ENCODE measurements at places on chromosomes 3 and 15. TPM values are rescaled to one million over a fixed set of nuclear protein-coding genes. Genes with fewer than 3 reads are reported as not detected.

DAPK2 gene
- total RNA-seq: 1.3 TPM

C2CD4A gene
- not detected for total RNA-seq

- no peak for DNase-seq
Measured at GRCh38 chr3:148651549-148651948, 46.2 kb upstream of the AGTR1 start.

DNA sequence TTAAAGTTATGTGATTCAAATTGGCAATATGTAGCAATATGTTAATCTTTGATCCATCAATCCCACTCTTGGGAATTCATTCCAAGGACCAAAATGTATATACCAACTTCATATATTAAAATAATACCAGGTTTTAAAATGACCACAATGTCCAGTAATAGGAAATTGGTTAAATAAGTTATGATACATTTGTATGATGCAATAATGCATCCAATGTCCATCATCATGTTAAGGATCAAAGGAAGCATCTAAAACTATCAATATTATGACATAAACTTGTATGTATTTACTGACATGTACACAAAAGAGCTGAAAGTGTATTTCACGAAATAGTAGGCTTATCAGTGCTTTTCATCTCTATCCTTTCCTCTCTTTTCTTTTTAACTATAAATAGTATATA is 406.0 kb downstream of the RSL24D1 start:
- DNase-seq: no peak

GRCh38 chr15:72203507-72203837 is 5.9 kb upstream of the GRAMD2A start:
- DNase-seq: peak; percentile 97

LEKR1 gene
- 1.6 TPM for total RNA-seq

GRCh38 chr3:123419181-123419849 is 29.6 kb downstream of the ADCY5 start:
- no peak for DNase-seq

DNA sequence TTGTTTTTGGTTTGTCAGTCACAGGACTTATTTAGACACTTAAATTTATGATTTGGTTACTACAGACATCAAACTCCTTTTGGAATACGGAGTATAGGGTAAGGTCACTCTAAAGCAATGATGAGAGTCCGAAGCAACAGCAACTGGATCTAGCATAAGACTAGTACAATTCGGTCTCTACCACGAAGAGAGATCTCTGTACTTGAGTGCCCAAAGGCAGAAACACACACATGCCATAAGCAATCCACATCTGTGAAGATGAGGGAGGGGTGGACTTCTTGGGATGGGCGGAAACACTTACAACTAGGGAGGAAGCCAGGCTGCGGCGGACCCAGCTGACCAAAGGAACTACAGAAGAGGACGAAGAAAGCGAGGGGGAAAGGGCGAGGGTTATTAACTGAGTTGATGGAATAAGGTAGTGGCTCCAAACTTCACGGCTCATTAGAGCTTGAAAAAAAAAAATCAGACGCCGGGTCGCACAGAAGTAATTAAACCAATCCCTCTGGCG is 595 bp downstream of the DPH6 start:
- peak; percentile 57 for DNase-seq

HDDC3 gene
- total RNA-seq: 51.9 TPM

GRCh38 chr3:22141769-22142168 is 390.8 kb upstream of the ZNF385D start:
- DNase-seq: no peak

GRCh38 chr15:95825208-95825607 is 505.3 kb upstream of the NR2F2 start:
- no peak for DNase-seq

GRCh38 chr3:130905551-130905950 is 11.7 kb downstream of the ATP2C1 start:
- DNase-seq: no peak

- peak; percentile 17 for DNase-seq
Measured at GRCh38 chr3:189277711-189278110, 105.9 kb downstream of the TPRG1 start.

- DNase-seq: no peak
Measured at GRCh38 chr15:90822204-90822955, 46.0 kb upstream of the FURIN start.

DNA sequence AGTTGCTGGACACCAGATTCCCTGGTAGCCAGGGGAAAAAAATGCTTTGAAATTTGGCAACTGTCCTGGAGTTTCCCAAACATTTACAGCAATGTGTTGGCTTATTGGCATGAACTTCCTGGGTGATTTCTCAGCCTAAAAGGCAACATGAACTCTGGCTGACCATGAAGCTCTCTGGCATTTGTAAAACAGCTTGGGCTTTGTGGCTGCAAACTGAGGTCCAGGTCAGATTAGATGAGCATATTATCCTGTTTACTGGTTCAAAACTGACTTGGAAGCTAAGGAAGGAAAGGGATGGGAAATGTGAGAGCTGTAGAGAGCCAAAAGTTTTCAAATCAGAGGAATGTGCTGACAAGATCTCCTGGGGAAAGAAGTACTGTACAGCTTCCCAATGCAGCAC is 139.0 kb downstream of the P3H2 start:
- DNase-seq: peak; percentile 92

DNA sequence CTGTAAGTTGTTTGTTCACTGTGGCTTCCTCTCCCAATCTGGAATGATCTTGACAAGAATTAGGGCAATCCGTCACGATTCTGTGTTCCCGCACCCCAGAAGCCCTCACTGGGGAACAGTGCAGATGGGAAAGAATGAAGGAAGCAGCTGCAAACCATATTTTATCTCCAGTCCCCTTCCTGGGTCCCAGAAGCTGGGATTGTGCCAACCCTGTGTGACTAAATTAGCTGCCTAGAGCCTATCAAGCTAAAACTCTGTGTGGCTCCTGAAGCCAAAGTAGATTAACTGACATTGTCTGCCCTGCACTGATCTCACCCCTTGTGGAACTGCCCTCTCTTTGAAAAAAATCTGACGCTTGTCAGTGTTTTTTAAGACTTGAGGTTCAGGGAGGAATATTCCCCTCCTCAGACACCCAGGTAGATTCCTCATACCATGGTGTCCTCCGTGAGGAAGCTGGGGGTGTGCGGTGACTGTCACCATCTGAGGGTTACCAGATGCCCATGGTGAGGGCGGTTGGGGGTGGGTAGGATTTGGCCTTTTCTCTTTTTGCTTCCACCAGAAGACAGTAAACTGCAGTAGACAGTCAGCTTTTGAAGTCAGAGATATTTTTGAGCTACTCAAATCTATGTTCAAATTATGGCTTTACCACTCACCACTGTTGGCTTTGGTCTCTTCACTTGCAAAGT is 358.3 kb upstream of the TPM1 start:
- DNase-seq: no peak

DNA sequence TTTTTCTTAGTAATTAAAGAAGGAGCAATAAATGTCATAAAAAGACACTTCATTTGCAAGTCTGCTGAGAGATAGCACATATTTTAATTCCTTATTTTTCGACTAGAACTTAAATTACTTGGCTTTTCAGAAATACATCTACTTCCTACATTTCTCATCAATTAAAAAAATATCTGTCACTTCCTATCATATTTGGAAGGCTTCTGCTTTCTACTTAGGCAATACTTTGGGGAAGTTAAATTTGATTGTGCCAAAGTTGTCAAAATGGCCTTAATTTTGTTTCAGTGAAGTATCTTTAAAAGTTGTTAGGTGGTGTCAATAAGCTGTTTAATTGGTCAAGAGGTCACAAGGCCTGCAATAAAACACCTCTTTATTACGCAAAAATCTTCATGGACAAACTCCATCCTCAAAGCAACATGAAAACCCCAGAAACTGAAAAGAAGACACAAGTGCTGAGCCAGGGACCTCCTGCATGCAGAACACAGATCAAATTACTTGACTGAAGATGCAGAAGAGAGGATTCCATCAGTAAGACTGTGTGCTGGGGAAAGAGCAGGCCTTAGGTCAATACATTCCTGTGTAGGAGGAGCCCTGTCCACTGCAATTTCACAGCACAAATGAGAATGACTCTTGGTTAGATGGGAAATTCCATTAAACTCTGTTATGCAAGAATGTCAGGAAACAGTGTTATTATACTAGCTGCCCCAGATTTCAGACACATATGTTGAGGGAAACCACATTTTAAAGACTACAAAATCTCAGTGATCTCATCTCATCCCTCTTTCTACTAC is 48.0 kb upstream of the FSTL1 start:
- DNase-seq: peak; percentile 64
